Activated CD8-positive, alpha-beta memory T cell treated with anti-CD3 and anti-CD28 coated beads, Interleukin-2, amount 10 ng/mL, durations not matched to agents 7 days and 5 days (primary cell): ENCODE measurements at places on chromosomes 7 and 10. TPM values are rescaled to one million over a fixed set of nuclear protein-coding genes. Genes with fewer than 3 reads are reported as not detected.

DNA sequence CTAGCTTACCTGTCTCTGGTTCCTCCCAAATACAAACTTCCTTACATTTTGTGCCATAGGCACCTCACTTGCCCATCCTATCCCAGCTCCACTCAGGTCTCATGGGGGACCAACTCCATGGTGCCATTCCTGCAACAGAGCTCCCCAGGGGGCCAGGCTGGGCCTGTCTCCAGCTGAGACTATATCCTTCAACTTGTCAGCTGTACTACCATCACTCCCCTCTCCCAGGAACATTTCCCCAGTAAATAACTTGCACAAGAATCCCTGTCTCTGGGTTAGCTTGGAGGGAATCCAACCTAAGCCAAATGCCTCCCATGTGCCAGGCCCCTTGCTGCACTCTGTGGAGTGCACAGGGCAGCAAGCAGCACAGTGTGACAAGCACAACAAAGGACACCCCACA lies 33.2 kb downstream of the FRMPD2 start:
- DNase-seq: peak; percentile 31
- H3K27me3 ChIP-seq: peaks cover 10% of the 10 kb centered on the region
- no peak overlapping the region for H3K27ac ChIP-seq
- H3K36me3 ChIP-seq: no peaks in the 10 kb centered on the region

- no peak overlapping the region for H3K27ac ChIP-seq
- no peak for DNase-seq
- peaks cover 13% of the 10 kb centered on the region for H3K4me1 ChIP-seq
- H3K36me3 ChIP-seq: no peaks in the 10 kb centered on the region
- no peak overlapping the region for H3K4me3 ChIP-seq
- peaks cover 4% of the 10 kb centered on the region for H3K27me3 ChIP-seq
These were observed 82.9 kb upstream of the DDC start for GRCh38 chr7:50648076-50648475.

DNA sequence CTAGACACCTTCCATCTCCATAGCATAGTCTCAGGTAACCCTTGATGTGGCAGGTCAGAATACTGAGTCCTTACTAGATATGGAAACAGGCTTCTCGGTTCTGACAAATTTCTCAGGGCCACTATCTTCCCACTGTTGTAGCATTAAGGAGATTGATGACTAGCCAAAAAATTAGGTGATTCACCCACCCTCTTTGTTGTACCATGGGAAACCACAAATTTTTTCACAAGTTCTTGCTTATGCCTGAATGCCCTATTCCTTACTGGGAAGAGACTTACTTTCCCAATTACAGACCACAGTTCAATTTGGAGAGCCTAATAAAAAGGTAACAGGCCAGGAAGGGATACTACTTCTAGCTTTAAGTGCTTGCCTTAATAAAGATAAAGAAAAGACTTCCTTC lies 948.8 kb downstream of the GRM8 start:
- no peak for DNase-seq
- H3K27me3 ChIP-seq: no peaks in the 10 kb centered on the region

DNA sequence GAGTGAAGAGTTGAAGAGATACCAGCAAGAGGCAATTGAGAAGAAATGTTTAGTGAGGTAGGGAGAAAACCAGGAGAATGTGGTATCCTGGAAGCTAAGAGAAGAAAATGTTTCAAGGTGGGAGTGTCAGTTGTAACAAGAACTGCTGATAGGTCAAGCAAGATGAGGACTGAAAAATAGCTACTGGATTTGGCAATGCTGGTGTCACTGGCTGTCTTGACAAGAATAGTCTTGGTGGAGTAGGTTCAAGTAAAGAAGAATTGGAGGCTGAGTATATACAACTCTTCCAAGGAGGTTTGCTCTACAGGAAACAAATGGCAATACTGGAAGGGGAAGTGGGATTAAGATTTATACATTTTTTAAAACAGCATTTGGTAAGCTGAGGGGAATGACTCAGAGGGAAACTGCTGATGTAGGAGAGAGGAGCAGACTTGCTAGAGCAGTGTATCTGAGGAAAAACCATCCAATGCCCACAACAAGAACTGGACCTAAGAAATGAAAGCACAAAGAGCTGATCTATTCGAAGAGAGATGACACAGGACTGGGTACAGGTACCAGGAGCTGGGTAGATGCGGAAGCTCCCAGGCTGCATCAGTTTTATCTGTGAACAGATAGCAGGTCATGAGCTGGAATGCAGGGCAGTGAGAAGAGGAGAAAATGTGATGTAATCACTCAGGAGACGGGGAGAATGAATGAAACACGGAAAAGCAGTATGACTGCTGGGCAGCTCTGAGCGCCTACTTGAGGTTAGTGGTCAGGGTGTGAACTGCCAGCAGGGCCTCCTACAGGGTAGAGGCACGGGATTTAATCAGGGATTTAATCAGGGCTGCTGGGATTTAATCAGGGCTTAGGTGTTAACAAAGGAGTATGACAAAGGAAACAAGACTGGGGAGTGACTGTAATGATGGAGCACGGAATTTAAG lies 34.5 kb downstream of the FAM25A start:
- no peak for DNase-seq
- H3K27me3 ChIP-seq: no peaks in the 10 kb centered on the region
- no peak overlapping the region for H3K27ac ChIP-seq
- peaks cover 37% of the 10 kb centered on the region for H3K36me3 ChIP-seq
- no peak overlapping the region for H3K4me3 ChIP-seq

- H3K4me1 ChIP-seq: peaks cover 7% of the 10 kb centered on the region
- H3K36me3 ChIP-seq: no peaks in the 10 kb centered on the region
- H3K27ac ChIP-seq: no peak overlapping the region
- no peak overlapping the region for H3K4me3 ChIP-seq
- H3K27me3 ChIP-seq: no peaks in the 10 kb centered on the region
These were observed 105.8 kb downstream of the SEMA3A start for GRCh38 chr7:84088802-84089201.

DNA sequence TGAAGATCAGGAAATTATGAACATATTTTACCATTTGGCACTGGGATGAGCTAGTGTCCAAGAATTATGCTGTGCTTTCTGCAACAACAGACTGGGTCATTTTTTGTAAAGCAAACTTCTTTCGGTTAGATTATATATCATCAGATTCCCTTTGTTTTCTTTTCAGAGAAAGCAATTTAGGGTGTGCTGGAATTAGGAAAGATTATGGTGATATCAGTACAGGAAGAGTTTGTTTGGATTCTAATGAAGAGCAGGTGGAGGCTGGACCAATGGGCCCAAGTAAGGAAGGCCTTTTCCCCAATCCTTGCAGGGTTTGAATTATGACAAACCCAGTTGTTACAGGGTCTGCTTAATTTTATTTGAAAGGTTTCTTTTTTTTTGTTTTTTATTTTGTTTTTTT lies 1092.8 kb downstream of the KCNMA1 start:
- H3K36me3 ChIP-seq: no peaks in the 10 kb centered on the region
- no peak overlapping the region for H3K4me3 ChIP-seq
- H3K4me1 ChIP-seq: no peaks in the 10 kb centered on the region
- H3K27me3 ChIP-seq: no peaks in the 10 kb centered on the region

DNA sequence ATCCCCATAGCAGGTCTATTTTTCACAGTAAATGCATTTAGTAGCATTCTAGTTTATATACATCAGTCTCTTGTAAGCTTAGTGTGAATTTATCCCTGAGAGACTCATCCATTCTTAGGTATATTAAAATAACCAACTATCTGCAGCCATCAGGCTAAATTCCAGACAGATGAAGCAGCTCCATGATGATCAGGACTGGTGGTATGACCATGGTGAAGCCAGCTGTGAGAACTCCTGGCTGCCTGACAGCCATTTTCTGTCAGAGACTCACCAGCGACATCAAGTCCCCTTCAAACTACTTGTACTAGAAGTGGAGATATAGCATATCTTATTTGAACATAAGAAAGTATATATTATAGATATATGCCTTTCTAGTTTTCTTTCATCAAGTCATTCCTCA lies 70.3 kb upstream of the GSDME start:
- no peaks in the 10 kb centered on the region for H3K27me3 ChIP-seq
- no peak overlapping the region for H3K4me3 ChIP-seq
- H3K27ac ChIP-seq: peak overlapping the region; percentile 89
- H3K4me1 ChIP-seq: peaks cover 83% of the 10 kb centered on the region

The ZNF425 gene
- total RNA-seq: 0.91 TPM

The AHR gene
- 46.3 TPM for total RNA-seq

GRCh38 chr10:106931853-106932249 lies 232.7 kb downstream of the SORCS1 start:
- DNase-seq: no peak
- H3K27ac ChIP-seq: no peak overlapping the region
- H3K27me3 ChIP-seq: no peaks in the 10 kb centered on the region
- no peaks in the 10 kb centered on the region for H3K36me3 ChIP-seq

DNA sequence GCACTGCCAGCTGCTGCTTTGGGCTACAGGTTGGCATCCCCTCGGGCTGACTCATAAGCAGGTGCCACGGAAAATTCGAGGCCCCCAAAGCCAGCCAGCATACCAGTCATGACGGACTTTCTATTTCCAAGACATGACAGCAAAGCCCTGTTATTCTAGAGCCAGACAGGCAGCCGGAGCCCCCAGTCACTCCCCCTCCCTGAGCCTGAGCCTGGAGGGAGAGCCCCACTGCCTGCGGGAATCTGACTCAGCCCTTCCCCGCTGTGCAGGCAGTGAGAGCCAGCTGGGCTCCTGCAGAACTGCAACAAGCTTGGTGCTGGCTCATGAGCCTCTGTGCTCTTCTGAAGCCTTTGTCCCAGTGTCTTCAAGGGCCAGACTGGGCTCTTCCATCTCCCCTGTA lies 15.8 kb downstream of the BTBD16 start:
- H3K27me3 ChIP-seq: peaks cover 25% of the 10 kb centered on the region
- no peak overlapping the region for H3K27ac ChIP-seq
- H3K4me1 ChIP-seq: peaks cover 4% of the 10 kb centered on the region
- no peaks in the 10 kb centered on the region for H3K36me3 ChIP-seq
- H3K4me3 ChIP-seq: no peak overlapping the region
- DNase-seq: no peak

The CDC14C gene
- not detected for total RNA-seq

DNA sequence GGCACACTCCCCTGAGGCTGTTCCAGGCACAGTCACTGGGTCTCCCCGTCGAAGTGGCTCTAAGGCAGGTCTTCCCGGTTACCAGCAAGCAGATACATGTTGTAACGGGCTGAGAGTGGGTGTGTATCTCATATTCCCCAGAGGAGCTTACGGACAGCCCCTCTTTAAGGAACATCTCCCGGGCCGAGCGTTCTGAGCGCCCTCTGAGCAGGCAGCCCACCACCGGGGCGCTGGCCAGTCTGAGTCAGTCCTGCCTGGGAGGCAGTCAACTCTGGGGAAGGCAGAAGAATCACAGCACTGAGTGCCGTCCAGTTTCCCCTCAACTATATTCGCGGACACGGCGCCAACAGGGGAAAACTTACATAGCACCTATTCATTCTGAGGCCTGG lies 117.4 kb downstream of the LHPP start:
- no peak overlapping the region for H3K27ac ChIP-seq
- DNase-seq: no peak
- H3K4me1 ChIP-seq: no peaks in the 10 kb centered on the region
- no peaks in the 10 kb centered on the region for H3K27me3 ChIP-seq
- peaks cover 2% of the 10 kb centered on the region for H3K36me3 ChIP-seq

The ACSL5 gene
- 58.1 TPM for total RNA-seq

DNA sequence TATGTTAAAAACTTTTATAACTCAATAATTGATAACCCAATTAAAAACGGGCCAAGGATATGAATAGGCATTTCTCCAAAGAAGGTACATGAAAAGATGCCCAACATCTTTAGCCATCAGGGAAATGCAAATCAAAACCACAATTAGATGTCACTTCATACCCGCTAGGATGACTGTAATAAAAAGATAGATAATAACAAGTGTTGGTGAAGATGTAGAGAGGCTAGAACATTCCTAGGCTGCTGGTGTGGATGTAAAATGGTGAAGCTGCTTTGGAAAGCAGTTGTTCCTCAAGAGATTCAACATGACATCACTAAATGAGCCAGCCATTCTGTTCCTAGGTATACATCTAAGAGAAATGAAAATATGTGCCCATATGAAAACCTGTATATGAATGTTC lies 35.6 kb downstream of the CAMK1D start:
- H3K36me3 ChIP-seq: no peaks in the 10 kb centered on the region
- no peaks in the 10 kb centered on the region for H3K27me3 ChIP-seq
- H3K4me1 ChIP-seq: no peaks in the 10 kb centered on the region
- DNase-seq: no peak
- no peak overlapping the region for H3K4me3 ChIP-seq
- H3K27ac ChIP-seq: no peak overlapping the region

DNA sequence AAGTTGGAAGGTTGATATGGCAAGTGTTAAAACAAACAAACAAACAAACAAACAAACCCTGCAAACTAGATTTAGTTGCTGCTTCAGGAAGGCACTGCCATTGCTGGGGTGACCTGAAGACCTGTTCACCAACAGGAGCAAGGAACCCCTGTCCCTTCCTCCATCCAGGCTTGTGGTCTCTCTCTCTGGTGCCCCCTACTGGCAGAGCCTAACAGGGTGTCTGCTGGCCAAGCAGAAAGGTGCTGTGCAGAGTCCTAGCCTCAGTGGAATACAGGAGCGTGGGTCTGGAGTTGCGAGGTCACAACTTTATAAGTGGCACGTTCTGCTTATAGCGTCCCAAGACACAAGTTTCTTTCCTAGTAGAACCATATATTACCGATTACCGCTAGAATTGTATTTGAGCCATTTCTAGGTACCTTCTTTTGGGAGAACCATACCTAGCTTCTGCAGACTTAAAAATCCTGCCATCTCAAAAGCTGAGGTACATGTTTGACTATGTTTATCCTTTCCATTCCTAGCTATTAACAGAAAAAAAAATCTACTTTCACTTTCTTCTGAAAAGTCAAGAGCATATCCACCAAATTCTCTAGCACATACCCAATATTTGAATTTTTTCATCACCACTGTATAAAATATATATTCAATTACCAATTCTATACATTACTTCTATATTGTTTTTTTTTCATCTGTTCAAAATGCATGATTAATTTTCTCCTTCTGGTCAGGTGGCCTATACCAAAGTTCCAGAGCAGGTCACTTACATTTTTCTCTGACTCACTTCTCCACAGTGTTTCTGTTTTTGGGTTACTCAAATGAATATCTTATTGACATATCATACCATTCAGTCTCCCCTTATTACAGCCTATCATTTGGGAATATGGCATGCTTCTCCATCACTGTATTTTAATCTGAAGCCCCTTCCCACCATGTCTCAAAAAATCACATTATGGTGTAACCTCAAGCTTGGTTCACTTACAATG lies 29.1 kb upstream of the CALD1 start:
- H3K27me3 ChIP-seq: peaks cover 6% of the 10 kb centered on the region
- H3K4me3 ChIP-seq: no peak overlapping the region
- no peaks in the 10 kb centered on the region for H3K36me3 ChIP-seq

DNA sequence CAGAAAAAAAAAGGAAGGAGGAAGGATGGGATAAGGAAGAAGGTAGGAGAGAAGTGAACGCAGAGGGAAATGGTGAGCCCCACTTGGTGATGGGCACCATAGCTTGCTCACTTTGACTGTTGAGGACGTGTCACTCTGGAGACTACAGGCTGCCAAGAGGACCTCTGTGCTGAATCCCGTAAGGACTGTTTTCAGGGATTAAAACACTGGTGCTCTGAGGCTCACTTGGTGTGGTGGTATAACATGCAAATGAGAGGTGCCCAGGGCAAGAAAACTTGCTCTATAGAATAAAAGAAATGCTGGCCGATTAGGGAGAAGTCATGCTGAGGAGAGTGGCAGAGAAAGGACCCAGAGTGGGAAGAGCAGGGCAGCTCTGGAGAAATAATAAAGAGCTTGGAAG lies 5.3 kb upstream of the IL2RA start:
- peak overlapping the region; percentile 9 for H3K4me3 ChIP-seq
- no peak for DNase-seq
